ENCODE measurements at places on chromosomes 7 and 10.

DNA sequence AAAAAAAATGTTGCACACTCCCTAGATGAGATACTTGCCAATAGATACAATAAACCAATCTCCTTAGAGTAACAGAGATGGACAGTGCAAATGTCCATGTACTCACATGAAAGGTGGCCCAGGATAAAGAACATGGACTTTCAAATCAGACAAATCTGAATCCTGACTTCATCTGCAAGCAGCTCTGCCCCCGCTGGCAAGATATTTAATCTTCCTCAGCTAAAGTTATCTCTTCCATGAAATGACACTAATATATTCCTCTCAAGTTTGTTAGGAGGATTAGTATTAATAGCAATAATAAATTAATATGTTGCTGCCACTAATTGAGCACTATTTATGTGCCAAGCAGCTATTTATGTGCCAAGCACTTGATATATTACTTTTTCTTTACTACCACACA lies 148.6 kb upstream of the YAE1 start:
- DNase-seq = no peak

DNA sequence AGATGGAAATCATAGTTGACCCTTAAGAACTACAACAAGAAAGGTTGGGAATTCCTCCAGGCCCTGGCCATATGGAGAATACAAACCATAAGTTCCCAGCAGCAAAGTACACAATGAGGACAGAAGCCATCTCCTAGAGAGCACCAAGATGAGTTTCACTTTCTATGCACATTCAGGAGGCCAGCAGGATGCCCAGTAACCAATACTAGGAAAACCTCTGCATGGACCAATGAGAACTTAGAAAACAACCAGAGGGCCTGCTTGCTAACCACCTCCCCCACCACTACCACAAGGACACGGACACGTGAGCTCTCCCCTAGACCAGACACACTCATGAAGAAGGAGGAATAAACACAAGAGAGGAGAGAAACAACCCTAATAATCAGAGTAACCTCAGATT lies 56.3 kb downstream of the IFIT5 start:
- no peak for DNase-seq

DNA sequence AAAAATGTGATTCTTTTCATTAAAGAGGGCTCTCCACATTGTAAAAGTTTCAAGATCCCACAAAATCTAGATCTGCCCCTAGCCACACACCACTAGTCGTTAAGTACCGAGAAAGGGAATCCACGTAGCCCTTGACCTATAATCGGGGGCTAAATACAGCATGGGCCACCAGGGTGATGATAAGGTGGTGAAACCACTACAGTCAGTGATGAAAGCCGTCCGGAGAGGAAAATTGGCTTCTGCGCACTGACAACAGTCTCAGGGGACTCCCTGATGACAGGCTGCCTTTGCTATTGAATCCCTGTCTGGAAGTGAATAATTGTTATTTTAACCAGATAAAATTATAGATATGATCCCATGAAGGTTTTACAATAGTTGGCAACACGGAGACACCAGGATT lies 4.6 kb downstream of the TECTB start:
- DNase-seq = no peak

- no peak for DNase-seq
These were observed 73.7 kb upstream of the TMEM229A start for GRCh38 chr7:124106575-124106974.

GRCh38 chr7:151642746-151643145 lies 123.1 kb upstream of the RHEB start:
- no peak for DNase-seq

GRCh38 chr7:23491502-23491901 lies 21.2 kb upstream of the IGF2BP3 start:
- no peak for DNase-seq

DNA sequence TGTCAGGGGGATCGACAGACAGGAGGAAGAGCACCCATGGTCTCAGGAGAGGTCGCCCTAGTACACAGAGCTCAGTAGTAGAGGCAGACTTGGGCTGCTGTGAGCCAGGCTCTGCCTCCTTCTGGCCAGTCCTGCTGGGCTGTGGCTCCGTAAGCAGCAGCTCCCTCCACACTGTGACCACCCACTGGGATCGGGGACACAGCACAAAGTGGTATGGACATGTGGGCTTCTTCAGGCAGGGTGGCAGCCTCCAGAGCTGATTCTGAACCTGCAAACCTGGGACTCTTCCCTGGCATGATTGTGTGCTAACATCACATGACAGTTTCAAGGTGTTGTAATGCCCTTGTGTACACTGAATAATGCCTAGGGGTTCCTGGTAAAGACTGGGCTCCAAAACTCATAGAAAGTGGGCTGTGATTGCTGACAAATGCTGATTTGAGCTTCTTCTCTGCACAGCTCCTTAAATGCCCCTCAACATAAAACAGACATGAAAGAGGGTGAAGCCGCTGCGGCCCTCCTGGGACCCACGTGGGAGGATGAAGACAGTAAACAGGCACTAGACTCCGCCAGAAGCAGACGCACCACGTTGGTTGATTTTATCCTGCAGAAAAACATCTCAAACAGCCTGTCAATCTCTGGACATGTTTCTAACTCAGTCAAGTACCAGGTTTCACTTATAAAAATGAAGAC lies 76.7 kb downstream of the GPR26 start:
- DNase-seq = no peak

GRCh38 chr7:75986147-75986781 lies 8.1 kb downstream of the TMEM120A start:
- DNase-seq = no peak

DNA sequence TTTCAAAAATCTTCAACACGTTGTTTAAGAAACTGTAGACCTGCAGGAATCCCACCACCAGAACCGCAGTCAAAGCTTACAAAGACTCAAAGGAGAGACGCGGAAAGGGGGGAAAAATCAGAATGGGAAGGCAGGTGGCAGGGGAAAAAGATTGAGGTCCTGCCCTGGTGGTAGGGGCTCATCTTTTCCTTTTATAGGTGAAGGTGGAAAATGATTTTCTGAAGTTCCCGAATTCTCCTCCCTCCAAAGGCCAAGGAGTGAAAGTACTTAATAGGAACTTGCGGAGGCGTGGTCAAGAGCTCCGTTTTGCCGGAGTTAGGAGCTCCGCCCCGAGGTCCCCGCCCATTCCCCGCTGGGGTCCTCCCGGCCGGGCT lies 724 bp downstream of the BBIP1 start:
- peak; percentile 89 for DNase-seq

GRCh38 chr10:124944982-124945381 lies 3.1 kb downstream of the ZRANB1 start:
- no peak for DNase-seq

DNA sequence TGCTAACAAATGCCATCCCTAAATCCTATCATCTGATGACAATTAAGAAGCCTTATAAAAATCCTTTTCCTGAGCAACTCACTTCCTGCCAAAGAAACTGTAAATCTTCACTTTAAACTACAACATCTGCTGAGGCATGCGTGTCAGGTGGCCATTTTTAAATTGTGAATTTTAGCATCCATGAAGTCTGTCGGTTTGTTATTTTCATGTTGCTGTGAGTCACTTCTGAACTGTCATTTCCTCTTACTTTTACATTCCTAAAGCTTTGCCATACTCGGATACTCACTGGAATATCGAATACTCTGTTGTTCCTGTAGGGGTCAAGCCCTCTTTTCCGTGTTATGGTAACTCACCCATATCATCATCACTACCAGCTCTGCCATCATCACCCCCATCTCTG lies 34.3 kb upstream of the TMEM26 start:
- no peak for DNase-seq

- DNase-seq = no peak
These were observed 42.3 kb downstream of the PPP1R17 start for GRCh38 chr7:31729195-31729804.

- no peak for DNase-seq
These were observed 602.3 kb downstream of the SORCS3 start for GRCh38 chr10:105243381-105243780.

DNA sequence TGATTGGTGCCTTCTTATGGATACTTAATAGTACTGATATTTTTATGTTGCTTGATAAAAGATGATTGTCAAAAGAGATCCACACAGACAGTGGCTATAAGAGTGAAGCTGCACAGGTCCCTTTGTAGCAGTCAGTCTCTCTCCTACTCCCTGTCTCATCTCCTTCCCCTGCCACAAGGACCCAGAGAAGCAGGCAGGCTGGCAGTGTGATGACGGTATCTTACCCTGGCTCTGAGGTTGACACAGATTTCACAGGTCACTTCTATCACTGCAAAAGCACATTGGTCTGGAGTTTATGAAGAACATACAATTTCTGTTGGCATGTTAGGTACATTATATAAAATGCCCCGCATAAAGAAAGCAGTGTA lies 64.4 kb upstream of the AHR start:
- peak; percentile 79 for DNase-seq

GRCh38 chr7:90536449-90536848 lies 59.7 kb upstream of the CDK14 start:
- DNase-seq = no peak

DNA sequence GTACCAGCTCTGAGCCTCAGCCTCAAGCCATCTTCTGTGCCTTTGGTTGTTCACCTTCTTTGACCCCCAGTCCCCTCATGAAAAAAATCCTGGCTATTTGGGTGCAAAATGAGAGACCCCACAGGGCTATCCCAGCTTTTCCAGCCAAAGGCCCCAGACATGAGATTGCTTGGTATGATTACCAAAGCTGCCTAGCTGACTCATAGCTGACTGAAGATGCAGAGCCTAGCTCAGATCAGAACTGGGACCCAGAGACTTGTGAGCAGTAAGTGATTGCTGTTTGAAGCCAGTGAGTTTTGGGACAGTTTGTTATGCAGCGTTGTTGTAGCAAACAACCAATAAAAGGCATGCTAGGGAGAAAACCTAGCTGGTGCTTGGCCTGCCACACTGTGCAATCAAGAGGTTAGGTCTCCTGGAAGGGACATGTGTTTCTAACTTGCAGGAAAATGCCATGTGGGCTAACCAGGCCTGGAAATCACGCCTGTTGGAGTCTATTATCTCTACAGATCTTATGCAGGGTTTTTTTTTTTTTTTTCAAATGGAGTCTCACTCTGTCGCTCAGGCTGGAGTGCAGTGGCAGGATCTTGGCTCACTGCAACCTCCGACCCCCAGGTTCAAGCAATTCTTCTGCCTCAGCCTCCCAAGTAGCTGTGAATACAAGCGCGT lies 48.0 kb upstream of the DAGLB start:
- DNase-seq = no peak

DNA sequence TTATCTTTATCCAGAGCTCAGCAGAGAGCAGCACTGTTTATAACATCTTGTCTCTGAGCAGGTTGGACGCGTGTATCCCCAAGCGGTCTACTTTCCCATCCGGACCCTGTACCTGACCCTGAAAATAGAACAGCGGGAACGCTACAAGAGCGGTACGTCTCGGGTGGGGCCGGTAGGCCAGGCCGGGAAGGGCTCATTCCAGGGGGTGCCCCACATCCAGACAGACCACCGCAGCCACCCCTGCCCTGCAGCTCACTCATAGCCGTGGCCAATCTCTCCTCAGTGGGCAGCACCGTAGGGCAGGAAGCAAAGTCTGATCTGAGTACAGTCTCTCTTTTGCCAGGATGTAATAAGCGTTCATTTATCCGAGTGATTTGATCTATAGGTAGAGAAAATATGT lies 113.7 kb downstream of the TRRAP start:
- DNase-seq = no peak

- no peak for DNase-seq
These were observed 61.4 kb downstream of the CHCHD3 start for GRCh38 chr7:133020496-133020895.

DNA sequence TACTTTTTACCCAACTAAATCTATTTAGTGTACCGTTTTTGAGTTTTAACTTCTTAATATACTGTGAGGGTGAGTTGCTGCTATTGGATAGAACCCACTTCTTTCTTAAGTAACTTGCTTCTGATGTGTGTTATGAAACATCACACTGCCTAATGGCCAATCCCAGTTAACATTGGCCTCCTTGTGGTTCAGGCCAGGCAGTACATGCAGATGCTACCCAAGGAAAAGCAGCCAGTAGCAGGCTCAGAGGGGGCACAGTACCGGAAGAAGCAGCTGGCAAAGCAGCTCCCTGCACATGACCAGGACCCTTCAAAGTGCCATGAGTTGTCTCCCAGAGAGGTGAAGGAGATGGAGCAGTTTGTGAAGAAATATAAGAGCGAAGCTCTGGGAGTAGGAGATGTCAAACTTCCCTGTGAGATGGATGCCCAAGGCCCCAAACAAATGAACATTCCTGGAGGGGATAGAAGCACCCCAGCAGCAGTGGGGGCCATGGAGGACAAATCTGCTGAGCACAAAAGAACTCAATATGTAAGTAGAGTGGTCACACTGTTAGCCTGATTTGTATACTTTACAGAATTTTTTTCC lies 39.7 kb downstream of the TES start:
- DNase-seq = no peak

DNA sequence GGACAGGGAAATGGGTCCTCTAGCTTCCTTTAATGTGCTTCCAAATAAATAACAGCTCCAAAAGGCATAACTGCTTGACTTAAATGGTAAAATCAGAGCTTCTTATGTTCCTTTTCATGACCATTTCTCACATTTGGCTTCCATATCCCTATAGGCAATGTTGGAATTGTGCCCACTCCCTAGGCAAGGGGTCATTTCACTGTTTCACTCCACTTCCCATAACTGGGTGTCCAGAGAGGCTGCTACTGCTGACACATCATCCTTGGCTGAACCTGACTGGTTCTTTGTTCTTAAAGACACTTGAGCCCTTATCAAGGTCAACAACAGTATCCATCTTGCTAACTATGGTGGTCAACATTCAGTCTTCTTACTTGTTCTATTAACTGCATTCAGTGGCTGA lies 37.1 kb downstream of the PRTFDC1 start:
- no peak for DNase-seq

- DNase-seq = peak; percentile 3
These were observed 32.1 kb downstream of the NRF1 start for GRCh38 chr7:129643550-129644170.

DNA sequence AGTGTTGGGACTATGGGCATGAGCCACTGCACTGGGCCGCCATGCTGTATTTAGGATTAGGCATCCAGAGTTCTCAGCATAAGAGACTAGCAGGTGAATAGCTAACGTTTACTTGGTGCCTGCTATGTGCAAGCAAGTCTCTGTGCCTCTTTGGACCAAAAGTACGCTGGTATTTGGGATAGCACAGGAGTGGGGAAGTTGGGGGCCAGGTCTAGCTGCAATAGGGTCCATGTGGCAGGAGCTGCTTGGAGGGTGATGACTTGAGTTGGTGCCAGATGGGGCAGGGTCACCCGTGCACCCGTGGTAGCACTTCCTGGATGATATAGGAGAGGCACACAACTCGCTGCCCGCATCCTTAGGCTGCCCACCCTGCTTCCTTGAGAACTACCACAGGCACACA lies 22.4 kb downstream of the NACAD start:
- DNase-seq = no peak

DNA sequence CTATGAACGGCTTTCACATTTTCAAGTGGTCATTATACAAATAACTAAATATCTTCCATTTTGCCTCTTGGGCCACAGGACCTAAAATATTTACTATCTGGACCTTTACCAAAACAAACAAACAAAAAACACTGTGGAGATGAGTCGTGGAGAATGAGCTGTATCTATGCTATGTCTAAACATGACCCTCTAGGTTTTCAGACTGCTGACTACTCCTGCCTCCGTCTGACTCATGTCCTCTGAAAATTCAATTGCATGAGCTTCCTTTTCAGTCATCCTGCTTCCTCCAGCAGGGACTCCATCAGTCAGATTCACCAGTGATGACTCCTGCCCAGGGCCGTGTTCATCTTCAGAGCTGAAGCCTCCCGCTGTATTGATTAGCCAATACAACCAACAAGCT lies 96.8 kb downstream of the COL28A1 start:
- DNase-seq = no peak
